Hippocampal formation (tissue), 2 donors: ENCODE measurements at places on chromosomes 6 and 20.

DNA sequence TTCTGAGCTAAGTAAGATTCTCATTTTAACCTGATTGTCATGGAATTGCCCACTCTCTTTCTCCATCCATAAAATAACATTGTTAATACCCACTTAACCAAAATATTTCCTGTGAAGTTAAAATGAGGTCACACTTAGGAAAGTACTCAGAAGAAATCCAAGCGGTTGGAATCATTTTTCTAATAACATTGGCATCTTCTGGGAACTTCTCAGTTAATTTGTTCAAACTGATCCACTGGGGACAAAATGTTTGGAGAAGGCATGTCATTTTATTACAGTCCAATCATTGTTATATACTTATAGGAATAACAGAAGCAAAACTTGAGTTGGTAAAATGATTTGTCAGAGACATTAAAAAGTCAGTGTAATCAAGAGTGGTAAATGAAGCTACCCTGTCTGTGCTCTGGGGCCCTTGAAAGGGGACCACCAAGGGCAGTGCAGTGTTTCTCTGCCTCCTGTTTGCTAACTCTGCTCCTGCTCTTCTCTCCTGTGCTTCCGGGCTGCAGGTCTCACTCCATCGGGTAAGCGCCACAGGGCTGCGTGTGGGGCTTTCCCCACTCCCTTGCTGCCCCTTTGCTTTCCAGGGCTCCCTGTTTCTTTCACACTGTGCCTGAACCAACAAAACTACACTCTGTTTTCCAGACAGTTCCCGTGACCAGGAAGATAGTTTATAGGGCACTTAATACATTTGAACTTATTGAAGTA, 50.1 kb downstream of the HDDC2 start:
- DNase-seq: no peak

GRCh38 chr6:168447282-168447681, 6.3 kb downstream of the SMOC2 start:
- no peak for DNase-seq

DNA sequence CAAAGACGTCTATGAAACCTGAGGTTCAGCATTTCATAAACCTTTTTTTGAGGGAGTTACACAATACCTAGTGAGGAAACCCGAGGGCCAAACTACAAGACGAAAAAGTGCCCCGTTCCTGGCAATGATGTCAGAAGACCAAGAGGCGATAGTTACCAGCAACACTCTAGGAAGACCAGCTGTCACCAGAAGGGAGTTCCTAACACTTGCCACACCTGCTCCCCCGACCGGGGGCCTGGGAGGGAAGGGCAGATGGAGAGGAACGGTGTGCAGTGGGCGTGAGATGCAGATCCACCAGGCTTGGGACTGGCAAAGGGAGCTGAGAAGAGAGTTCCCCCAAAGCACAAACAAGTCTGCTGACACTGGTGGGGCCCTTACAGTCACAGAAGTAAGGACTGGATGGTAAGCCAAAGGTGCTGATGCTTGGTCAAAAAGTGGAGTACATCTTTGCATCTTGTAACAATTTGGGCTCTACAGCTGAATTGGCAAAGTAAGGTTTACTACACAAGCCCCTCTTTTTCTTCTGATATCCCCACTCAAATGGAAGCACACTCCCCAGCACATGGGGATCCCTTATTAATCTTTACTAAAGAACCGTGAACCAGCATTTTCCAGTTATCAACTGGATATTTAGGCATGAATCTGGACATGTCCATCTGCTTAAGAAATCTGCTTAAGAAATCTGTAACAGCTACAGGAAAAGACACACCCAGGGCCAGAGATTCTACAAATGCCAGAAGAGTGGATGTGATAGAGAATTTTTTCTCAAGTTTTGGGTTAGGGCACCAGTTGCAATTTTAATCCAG, 38.5 kb downstream of the PANK2 start:
- no peak for DNase-seq

GRCh38 chr6:37556881-37557644, 57.4 kb upstream of the CCDC167 start:
- DNase-seq: no peak

DNA sequence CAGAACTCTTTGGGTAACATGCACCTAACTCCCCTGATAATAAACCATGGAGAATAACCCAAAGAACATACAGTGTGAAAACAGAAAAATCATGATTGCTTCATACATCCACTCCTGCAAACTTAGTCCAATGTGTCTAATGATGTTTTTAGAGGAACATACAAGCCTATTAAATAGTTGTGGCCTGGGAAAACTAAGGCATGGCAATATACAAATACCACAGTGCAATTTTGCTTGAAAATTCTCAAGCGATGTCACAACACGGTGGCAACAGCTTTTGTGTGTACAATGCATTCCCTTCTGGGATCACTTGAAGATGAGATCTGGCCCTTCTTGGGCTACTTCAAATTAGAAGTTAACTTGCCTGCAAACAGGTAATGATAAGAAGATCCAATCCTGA, 16.7 kb downstream of the MAP3K5 start:
- DNase-seq: no peak
